ENCODE measurements at places on chromosomes 6 and 20.

- DNase-seq = no peak
These were observed 2.4 kb downstream of the CST9 start for GRCh38 chr20:23603321-23603720.

DNA sequence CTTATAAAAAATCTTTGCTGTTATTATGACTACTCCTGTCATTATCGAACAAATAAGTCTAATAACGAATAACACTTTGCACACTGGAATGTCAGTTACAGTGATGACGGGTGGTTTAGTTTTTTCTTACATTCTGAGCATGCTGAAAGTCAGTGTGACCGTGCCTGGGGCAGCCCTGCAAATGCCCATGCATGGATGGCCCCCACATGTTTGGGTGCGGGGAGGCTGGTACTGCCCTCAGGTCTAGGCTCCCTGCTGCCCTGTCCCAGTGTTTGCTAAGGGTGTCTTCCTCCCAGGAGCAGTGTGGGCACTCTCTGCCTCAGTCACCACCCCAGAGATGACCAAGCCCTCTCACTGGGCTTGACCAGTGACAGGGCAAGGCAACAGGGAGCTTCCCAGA, 3.0 kb downstream of the CSTL1 start:
- DNase-seq = no peak

DNA sequence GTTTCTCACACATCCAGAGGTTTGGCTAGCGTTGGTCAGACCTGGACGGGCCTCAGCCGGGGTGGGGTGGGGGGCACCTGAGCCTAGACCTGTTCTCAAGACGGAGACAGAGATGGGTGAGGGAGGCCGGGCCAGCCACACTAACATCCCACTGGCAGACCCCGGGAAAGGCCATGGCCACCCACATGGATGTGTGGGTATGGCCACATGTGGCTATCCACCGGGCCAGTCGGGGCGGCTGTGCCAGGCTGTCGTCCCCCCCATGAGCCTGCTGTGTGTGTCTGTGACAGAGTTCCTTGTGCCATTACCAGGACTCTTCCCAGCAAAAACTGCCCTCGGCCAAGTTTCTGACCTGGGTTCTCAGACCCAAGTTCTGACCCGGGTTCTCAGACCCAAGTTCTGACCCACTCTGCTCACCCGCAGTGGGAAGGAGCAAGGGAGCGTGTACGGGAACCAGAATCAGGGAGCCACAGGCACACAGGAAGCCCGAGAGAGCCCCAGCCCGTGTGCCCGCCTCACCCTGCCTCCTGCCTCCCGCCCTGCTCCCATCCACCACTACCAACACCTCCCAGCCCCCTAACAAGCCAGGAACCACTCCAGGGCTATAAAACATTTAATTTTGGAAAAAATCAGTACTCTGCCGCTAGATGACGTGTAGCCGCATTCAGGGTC, 255.5 kb downstream of the TAF4 start:
- no peak for DNase-seq

DNA sequence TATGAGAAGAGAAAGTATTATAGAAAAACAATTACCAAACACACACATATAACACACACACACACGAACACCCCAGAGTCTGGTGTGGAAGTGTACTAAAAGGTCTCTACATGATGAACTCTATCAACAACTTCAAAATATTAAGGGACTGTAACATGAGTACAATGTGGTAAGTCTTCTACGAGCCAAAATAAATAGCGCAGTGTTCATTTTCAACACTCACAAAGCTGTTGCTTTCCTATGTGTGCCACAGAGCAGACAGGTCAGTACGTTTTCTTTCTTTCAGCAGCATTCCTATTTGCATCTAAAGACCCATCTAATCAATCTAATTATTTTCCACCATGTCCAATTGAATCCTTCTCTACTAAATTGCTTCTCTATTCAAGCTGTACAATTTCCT, 12.1 kb upstream of the CNKSR3 start:
- no peak for DNase-seq

DNA sequence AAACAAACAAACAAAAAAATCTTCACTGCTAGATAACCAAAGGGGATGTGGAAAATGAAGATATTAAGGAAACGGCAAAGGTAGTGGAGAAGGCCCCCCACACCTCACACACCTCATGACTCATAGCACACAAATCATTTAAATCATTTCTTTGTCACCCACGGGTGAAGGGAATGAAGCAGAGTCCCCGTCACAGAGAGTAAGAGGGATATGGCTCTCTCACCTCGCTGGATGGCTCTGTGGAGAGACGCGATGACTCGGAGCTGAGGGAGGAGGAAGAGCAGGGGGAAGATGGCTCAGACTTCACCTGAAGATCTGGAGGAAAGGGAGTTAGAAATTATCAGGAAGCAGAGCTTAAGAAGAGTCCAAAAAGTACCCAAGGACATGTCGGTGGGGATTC, 1.2 kb downstream of the ATF6B start:
- DNase-seq = no peak

GRCh38 chr20:8545212-8545611, 413.1 kb downstream of the PLCB1 start:
- DNase-seq = no peak

DNA sequence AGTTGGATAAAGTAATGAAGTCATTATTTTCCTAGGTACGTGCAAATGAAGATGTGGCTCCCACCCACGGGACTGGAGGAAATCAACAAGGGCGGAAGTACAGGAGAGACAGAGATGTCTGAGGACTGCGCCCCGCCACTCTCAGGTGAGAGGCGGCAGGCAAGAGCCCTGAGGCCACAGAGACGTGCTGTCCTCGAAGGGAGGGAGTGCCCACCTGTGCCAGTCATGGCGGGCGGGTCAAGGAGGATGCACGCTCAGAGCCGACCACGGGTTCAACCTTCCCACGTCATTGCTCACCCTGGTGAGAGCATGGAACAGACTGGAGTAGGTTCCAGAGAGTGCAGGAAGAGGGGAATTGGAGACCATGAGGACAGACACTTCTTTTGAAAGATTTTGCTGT, 12.7 kb downstream of the CST8 start:
- no peak for DNase-seq

DNA sequence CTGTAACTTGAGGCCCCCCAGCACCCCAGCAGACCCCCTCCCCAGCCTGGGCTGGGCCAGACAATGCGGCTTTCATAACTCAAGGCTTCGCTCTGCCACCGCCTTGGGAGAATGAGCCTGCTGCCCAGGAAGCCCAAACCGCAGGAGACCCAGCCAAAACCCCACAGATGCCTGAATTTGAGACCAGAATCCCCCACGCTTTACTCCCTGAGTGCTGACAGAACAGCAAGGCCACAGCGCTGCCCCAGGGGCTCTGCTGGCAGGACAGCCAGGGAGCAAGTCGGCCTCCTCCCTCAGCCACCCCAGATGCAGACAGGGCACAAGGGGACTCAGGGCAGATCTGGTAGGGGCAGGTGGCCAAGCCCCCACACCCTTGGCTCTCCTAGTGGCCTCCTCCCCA, 2.2 kb downstream of the MDFI start:
- DNase-seq = no peak

- DNase-seq = no peak
These were observed 172.0 kb downstream of the COL9A1 start for GRCh38 chr6:70130865-70131264.

- DNase-seq = peak; percentile 63
These were observed 1.4 kb downstream of the FYN start for GRCh38 chr6:111871725-111872400.

GRCh38 chr6:24831771-24832716, 33.3 kb upstream of the ARMH2 start:
- no peak for DNase-seq

- peak; percentile 97 for DNase-seq
These were observed 968 bp upstream of the ZMYND8 start for GRCh38 chr20:47357296-47358038.

DNA sequence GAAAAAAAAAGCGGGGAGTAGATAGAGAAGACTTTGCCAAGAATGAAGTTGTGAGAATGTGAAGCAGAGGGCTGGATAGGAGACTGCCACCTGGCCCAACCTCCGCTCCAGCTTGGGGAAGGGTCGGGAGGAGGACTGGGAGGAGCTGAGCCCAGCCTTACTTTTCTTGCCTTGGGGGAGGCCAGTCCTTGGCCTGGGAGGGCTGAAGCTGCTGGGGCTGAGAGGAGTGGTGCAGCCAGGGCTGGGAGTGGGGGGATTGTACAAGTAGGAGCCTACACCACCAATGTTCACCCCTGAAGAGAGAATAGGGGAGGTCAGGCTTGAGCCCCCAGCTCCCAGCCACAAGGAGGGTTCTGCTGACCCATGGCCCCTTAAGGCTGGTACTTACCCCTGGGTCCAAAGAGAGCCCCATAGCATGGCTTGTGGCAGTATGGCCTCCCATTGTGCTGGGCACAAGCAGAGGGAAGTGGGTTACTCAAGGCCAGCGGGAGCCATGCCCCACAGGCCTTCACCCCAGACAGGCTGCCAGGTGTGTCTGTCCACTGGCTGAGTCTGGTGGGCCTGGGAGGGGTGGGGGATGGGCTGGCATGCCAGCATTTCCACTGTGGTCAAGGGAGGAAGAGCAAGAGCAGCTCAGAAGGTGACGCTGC, 1.1 kb downstream of the CRIP3 start:
- DNase-seq = no peak

- DNase-seq = no peak
These were observed 48.8 kb upstream of the CDH22 start for GRCh38 chr20:46357030-46357514.

DNA sequence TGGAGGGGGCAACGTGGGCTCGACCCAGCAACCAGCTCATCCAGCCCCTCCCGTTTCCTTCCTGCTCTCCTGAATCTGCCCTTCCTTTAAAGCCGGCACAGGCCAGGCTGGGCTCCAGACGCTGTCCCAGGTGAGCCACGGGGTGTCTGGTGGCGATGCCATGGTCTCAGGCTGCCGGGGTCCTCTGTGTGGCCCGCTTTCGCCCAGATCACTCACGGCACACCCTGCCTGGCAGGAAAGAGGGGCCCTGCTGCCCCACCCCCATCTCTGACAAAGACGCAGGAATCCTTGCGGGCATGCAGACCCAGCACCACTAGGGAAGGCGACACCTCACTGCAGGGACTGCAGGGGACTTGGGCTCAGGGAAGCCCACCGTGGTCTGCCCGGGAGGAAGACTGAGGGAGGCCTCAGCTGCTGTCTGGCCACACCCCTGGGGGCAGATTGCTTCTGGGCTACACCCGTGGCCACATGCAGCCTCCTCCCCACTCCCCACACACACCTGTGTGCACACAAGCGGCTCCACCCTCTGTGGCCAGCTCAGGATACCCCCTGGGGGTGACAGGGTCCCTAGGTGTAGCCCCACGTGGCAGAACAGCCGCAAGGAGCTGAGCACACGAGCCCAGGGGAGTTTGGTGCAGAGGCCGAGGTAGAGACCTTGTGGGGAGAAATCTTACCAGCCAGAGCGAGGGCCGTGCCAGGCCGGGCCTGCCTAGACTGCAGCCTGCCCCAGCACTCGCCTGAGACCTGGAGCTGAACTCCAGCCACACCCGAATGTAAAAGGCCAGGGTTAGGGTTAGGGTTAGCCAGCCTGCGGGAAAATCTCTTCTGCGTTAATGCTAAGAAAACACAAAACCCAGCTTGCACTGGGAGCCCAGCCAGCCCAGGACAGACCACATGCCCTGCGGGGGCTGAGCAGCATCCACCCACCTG, 104.6 kb downstream of the DLL1 start:
- DNase-seq = peak; percentile 21

DNA sequence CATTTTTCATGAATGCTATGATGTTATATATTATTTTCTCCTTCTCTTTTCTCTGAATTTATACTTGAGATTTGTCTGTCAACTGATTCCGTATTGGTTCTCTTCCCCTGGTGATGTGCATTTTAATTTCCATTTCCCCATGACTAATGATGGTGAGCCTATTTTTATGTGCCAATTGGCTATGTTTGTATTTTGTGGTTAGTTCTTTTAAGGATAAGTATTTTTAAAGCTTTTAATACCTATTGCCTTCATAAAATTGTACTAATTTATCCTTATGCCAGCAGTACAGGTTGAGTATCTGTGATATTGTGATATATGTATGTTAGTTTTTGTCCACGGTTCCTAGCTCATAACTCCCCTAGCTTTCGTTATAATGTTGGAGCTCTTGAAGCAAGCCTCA, 2.8 kb downstream of the POLH start:
- no peak for DNase-seq

DNA sequence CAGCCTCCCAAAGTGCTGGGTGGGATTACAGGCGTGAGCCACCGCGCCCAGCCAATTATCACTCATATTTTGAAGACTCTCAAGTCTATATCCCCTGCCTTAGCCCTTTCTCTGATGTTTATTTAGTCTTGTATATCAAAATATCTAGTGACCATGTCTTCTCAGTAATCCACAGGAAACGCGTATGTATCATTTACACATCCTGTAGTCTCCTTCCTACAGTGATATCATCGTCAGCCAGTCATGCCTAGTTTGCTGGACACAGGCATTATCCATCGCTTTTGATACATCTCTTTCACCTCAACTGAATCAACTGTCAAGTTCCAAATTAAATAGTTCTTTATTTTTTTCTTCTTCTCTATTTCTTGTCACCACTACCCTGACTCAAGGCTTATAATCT, 223.7 kb downstream of the NKAIN2 start:
- DNase-seq = no peak

- DNase-seq = no peak
These were observed 19.4 kb upstream of the EIF2S2 start for GRCh38 chr20:34131491-34131890.

DNA sequence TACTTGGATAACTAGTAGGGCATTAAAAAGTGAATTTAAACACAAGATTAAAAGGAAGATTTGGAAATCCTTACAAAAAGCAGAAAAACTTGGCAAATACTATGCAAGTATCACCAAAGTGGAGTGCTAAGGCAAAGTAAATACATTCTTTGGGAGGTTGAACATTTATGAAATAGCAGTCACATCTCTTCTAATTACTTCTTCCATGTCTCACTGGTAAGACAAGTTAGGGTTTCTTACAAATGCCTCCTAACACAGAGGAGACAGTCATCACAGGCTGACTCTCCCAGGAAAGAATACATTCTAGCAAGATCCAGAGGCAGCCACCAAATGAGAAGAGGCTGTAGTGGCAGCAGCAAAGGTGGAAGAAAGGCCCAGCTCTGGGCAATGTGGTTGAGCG, 298.2 kb downstream of the BTBD9 start:
- DNase-seq = no peak

- no peak for DNase-seq
These were observed 116.1 kb downstream of the IBTK start for GRCh38 chr6:82131441-82131840.

DNA sequence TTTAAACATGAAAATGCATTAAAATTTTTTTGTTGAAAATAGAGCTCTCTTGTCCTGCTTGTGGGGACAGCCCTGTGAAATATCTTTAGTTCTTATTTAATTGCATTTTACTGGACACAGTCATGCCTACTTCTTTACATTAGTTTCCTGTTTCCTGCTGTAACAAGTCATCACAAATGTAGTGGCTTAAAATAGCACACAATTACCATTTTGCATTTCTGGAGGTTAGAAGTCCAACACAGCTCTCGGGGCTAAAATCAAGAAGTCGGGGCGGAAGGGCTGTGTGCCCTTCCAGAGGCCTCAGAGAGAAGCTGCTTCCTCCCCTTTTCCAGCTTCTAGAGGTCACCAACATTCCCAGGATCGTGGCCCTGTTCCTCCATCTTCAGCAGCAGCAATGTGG, 29.4 kb downstream of the PNLDC1 start:
- no peak for DNase-seq

Measured in NCI-H526 (cell line).